ENCODE measurements at places on chromosomes 4 and X. TPM values are rescaled to one million over a fixed set of nuclear protein-coding genes. Genes with fewer than 3 reads are reported as not detected.

DNA sequence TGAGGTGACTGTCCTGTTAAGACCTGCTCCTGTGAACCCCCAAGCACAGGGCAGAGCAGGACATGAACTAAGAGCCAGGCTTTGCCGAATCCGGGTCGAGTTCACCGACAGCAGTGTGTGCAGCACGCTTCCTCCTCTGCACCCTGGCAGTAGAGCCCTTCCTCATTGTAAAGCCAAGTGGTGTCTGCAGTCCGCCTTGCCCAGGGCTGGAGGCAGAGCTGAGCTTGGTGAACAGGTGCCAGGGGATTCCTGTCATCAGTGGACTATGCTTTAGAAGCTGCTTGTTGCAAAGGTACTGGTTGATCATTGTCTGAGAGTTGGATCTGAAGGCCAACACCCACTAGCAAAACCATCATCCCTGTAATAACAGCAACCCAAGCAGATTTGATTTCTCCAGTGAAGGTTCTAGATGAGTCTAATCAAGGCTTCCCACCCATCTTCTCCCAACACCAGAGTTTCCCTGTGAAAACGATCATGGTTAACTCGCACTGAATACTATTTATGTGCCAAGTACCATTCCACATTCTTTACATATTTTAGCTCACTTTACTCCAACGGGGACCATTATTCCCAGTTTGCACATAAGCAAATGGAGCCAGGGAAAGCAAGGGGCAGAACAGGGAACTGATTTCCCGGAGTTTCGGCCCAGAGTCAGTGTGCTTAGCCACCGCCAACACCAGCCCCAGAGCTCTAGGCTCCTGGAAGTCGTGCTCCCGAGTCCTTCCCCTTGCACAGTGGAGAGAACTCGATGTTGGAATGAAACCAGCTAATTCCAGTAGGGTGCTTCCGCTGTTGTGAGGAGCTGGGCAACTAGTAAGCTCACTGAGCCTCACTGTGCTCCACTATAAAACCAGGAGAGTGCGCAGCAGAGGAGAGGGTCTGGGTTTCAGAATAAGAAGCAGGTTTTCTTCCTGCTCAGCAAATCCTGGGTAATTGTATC is 1.4 kb upstream of the SLC34A2 start:
- no peak for DNase-seq

- DNase-seq: peak; percentile 84
These were observed 20.0 kb downstream of the CFAP97 start for GRCh38 chr4:185183622-185184281.

DNA sequence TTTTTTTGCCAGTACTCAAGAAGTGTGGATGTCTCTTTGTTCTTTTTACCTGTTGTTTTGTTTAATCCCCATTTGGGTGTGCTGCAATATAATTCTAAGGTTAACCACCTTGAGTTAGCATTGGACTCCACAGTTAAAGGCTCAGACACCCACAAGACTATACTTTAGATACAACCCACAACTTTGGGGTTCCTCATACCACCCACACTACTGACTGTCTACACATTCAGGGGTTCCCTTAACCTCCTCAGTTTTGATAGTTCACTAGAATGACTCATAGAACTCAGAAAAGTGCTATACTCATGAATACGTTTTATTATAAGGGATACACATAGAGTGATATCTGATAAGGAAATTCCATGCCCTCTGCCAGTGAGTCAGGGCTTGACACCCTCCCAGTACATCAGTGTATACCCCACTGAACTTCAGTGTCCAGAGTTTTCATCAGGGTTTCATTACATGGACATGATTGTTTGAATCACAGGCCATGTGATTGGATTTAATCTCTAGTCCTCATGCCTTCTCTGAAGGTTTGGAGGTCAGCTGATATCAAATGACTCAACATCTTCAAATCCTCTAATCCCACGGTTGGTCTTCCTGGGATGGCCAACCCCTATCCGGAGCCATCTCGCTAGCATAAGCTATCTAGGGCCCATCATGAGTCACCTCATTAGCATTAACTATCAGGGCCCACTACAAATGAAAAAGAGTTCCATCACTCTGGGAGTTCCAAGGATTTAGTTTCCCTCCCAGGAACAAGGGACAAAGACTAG is 357.7 kb upstream of the EMCN start:
- no peak for DNase-seq

Gene CPE
- polyA plus RNA-seq: 11.8 TPM
